Activated CD4-positive, alpha-beta T cell treated with anti-CD3 and anti-CD28 coated beads, Interleukin-2, amount 50 U/mL, for 24 hours (primary cell): ENCODE measurements at places on chromosomes 11 and 22.
A peak's percentile ranks its signal among the peaks of the same experiment; 100 is the strongest.

DNA sequence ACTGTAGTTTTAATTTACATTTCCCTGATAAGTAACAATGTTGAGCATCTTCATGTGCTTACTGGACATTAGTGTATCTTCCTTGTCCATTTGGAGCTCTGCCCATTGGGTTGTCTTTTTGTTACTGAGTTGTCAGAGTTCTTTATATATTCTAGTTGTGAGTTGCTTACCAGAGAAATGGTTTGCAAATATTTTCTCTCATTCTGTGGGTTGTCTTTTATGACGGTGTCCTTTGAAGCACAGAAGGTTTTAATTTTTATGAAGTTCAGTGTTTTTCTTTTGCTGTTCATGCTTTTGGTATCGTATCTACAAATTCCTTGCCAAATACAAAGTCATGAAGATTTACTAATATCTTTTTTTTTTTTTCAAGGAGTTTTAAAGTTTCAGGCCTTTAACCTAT is 42.4 kb downstream of the ZBTB44 start:
- no peak for DNase-seq

DNA sequence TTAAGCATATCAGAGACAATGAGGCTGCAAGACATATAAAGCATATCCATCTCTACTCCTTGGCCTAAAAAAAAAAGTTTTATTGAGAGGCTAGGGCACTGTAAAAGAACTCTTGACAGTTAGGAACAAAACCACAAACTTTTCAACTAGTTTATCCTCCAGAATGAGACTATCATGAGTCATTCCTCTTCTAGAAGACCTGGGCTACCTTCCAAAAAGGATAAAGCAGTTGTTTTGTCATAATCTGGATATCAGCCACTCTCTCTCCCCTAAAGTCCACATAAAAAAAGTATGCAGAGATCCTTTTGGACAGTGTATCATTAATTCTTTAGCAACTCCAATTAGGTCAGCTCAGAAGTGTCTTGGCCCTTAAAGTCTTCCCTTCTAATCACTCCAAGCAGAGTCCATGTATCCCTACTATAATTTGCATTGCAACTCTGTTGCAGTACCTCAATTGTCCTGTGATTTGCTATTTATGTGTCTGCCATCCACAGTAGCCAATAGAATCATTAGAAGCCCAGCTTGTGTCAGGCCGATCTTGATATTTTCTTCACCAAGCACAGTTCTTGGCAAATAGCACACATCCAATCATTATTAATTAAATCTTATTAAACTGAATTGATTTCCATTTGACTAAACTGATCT is 10.4 kb downstream of the OR51T1 start:
- DNase-seq, result no peak

DNA sequence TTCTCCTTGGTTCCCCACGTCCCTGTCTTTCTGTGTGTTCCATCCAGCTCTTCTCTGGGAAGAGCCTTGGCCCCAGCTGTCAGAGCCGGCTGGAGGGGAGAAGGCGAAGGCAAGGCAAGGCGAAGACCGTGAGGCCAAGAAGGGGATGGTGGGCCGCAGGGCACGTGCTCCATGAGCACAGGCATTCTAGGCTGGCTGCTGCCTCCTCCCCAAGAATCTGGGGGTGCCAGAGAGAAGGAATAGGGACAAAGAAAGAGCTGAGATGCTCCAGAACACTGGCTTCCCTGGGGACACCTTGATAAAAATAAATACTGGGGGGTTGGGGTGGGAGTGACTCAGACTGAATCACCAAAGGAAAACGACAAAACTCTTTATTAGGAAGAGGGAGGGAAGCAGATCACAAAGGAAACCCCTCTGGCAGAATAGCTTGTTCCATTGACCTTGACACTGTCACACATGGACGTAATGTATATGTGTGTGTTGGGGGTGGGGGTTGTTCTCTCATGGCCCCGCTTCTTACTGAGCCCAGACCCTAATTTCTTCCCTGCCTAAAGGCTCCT is 52.5 kb downstream of the NECTIN1 start:
- no peak for DNase-seq

DNA sequence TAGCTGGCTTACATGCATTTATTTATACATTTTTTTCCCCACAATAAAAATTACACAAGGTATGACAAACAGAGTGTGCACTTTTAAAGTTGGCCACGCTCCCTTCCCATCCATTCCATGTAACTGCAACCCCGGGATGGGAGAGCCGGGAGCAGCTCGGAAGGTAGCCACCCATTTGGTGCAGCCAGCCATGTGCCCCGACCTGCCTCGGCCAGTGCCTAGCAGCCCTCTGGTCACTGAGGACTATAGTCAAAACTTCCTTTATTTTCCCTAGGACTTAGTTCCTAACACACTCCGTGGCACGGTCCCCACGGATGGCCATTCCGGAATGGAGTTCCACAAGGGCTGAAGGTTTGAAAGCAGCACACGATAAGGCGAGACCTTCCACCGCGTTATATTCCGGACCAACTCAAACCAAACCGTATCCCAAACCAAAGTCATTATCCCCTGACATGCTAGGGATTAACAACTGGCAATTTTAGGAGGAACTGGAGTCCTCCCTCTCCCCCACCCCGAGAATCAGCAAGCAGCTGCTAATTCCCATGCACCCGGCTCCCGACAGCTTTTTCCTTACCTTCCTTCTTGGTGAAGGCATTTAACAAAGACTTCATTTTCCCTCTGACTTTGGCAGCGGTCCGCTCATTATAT is 426.4 kb downstream of the SHANK2 start:
- no peak for DNase-seq

GRCh38 chr11:25068451-25068850 is 571.6 kb downstream of the LUZP2 start:
- no peak for DNase-seq

DNA sequence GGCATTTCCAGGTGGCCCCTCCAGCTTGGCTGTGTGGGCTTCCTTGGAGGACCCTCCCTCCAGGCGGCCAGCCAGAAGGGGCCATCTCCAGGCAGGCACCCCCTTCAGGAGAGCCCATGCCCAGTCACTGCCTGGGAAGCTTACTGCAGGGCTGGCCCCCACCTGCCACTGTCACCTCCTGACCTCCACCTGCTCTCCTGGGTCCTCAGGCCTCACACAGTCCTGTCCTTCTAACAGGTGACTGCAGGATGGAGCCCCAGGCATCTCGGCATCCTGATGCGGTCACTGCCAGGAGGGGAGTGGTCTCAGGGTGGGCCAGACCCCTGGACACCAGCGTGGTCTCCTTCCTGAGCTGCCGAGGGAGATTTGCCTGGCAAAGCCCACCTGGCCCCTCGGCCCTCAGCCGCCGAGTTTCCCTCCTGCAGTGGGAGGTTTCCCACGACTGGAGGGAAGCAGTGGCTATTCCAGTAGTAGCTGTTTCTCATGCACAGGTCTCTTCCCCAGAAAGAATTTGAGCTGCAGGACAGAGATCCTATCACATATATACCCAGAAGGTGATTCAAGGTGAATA is 13.0 kb downstream of the TBX1 start:
- DNase-seq, result no peak

- no peak for DNase-seq
These were observed 117.7 kb upstream of the SORL1-AS1 start for GRCh38 chr11:121570453-121570852.

DNA sequence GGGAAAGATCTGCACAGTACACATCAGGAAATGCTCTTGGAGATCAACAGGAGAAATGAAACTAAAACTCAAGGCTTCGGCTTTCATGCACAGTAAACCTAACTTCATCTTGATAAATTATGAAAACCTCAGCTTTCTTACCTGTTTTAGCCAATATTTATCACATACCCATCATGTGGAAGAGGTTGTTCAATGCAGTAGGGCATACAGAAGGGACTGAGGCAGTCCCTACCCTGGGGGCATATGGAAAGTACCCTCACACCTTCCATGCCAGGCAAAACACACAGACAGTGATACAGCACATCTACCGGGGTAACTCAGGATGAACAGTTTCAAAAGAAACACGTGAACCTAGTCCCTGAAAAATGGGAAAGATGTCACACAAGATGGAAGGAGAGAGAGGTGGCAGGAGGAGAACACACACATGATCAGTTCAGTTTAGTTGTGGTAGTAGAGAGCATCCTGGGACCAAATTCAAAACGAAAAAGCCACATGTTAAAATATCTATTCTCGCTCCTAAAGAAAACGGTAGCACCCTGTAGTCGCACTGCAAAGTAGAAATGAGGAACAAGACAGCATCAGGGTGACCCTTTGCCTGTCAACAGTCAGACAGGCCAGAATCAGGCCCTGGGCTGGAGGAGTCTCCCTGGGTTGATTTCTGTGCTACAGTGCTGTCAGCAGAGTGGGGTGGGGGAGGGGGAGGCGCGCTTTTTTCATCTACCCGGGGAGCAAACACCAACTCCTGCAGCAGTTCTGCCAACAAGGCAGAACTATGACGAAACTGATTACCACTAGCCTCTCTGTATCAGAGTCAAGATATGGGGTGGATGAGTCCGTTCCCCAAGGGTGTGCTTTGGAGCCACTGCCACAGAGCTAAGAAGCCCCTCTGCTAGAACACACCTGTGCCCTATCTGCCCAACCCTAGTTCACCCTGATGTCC is 1.3 kb downstream of the HIRA start:
- no peak for DNase-seq

GRCh38 chr11:5684646-5685362 is at the start of gene TRIM5:
TSS of gene TRIM5 (minus strand) at chr11:5685074. CDS start at chr11:5680177, 4,897 bp downstream.
- peak; percentile 85 for DNase-seq

DNA sequence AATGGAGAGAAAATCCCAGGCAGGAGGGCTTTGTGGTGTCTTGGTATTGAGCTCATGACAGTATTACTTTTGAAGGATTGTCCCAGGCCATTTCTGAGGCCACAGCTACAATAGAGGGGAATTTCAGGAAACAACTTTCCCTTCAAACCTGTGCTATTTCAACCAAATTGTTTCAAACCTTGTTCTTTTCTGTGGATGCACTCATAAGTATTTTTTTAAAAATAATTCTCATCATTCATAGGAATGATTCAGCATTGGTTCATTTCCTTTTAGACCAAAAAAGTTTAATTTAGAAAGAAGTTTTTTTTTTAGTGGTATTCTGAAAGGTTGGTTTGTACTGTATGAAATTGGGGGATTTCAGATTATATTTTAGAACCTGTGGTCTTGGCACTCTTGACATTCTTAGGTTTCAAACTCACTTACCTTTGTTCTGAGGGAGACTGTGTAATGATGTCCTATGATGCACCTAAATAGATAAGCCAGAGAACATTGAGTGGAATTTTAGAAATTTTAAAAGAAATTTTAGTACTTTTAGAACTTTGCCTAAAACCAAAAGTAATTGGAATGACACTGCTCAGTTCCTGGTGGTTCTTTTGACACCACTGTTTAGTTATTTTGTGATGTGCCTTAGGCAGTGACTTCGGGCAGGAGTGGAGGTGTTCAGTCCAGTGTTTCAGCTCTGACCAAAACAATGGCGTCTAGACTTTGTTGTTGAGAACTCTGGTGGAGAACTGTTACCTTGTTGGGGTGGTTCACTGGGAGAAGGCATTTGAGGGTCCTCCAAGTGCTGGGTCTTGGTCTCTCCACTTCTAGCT is 12.2 kb downstream of the TEAD1 start:
- DNase-seq, result no peak

DNA sequence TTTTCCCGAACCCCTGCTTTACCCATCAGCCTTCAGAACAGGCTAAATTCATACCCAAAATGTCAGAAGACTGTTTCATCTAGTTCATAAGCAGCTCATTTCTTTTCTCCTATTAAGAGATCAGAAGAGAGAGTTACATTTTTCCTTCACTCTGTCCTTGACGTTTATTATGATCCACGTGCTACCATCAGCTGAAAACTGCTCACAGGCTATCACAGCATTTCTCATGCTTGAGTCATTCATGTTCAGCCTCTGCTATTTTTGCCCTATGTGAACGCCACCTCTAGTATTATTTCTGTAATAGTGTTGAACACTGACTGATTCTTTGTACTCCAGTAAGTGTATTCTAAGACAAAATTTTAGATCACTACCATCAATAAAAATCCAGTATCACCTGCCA is 51.9 kb downstream of the SLC1A2 start:
- DNase-seq, result no peak

DNA sequence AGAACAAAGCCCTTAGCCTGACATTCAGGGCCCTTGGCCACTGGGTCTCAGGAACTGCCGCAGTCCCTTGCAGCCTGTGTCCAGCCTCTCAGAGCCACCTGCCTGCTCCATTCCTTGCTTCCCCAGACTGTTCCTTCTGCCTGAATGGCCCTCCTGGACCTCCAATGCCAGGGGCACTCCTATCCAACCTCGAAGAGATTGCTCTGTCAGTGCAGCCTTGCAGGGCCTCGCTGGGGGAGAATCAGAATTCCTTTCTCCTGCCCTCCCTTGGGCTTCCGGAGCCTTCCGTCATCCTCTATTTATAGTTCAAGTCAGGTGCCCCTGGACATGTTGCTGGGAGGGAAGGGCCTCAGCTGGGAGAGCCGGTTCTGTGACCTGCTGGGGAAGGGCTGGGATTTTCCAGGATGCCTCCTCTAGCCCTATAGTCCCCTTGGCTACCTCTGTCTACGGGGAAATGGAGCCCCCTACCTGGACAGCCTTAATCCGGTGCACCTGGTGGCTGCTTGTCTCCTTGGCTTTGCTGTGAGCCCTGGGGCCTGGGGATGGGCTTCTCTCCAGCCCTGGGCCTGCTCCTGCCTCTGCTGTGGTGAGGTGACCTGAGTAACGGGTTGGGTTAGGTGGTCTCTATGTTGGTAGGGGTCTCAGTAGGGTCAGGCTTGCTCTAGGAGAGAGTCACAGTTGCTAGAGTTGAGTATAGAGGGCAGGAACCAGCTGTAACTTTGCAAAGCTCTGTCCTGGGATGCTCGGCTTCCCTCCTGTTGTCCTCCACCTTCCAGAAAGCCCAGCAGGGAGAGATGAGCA is 45.9 kb upstream of the SYT7 start:
- no peak for DNase-seq

- DNase-seq, result no peak
These were observed 119.4 kb upstream of the CLPB start for GRCh38 chr11:72553706-72554105.

DNA sequence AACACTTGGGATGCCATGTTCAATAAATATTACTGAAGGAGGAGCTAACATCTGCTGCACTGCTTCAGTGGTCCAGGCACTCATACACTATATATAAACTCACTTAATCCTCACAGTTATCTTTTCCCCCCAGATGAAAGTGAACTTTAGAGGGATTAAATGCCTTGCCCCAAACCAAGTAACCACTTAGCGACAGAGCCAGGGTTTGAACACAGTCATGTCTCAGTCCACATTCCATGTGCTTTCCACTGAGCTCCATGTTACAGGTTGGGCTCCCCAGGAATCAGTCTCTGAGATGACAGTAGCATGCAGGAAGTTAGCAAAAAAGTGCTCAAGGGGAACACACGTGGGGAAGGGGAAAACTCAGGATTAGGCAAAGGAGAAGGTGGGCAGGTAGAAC is 59.3 kb downstream of the ENDOD1 start:
- no peak for DNase-seq
